ENCODE measurements at places on chromosomes 2 and 18. TPM values are rescaled to one million over a fixed set of nuclear protein-coding genes. Genes with fewer than 3 reads are reported as not detected.

Gene ZFP36L2
- total RNA-seq = 26.0 TPM

Gene EGR4
- not detected for total RNA-seq

Gene VWA3B
- not detected for total RNA-seq

Gene STAT1
- total RNA-seq = 47.9 TPM

Gene IL36RN
- total RNA-seq = not detected

- peaks cover 14% of the 10 kb centered on the region for H3K4me1 ChIP-seq
- H3K27me3 ChIP-seq = no peaks in the 10 kb centered on the region
- peak overlapping the region; percentile 86 for H3K4me3 ChIP-seq
- H3K36me3 ChIP-seq = no peaks in the 10 kb centered on the region
Measured at GRCh38 chr2:99488539-99489062, 1.2 kb downstream of the REV1 start.

DNA sequence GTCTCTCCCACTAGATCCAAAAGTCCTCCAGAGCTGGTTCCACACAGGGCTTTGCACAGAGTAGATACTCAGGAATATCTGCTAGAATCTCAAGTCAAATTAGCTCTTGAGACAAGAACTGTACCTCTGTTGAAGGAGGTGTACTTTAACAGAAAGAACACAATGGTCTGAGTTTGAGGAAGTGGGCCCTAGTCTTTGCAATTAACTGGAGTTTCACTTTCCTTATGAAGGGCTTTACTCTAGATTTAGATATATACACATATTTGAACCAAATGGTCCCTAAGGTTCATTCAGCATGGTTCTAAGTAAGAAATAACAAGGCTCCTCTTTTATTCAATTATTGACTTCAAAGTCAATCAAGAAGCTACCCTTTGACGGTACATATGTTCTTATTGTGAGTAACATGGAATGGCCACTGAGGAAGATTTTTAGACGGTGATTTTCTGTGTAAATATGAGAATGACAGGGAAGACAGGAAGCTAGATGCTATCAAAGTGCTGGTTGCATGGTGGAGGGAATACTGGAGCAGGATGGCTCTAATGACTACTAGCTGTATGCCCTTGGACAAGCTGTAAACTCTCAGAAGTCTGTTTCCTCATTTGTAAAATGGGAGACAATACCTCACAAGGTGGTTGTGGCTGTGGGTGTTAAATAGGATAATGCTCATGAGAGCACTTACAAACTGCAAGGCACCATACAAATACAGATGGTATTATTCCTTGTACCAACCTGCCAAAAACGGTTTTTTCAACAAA is 73.5 kb upstream of the SERTAD2 start:
- no peak overlapping the region for H3K4me3 ChIP-seq
- H3K4me1 ChIP-seq = peaks cover 6% of the 10 kb centered on the region
- H3K27ac ChIP-seq = no peak overlapping the region
- no peaks in the 10 kb centered on the region for H3K36me3 ChIP-seq
- DNase-seq = no peak

DNA sequence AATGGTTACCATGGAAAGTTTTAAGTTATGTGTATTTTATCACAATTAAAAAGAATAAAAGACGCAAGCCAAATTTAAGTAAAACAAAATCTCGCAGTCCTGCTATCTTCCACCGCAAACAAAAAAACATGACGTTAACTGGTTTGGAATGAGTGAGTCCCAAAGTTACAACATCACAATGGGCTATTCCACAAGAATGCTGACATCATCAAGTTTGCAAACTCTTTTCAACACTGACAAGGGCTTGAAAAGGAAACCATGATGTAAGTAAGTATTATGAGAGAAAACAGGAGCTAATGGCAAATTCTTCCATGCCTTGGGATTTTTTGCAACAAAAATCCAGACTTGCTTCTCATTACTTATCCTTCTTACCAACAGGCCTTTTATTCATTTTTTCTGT is 31.1 kb downstream of the SIGLEC15 start:
- no peak overlapping the region for H3K27ac ChIP-seq
- no peak overlapping the region for H3K4me3 ChIP-seq
- no peak for DNase-seq
- H3K27me3 ChIP-seq = no peaks in the 10 kb centered on the region
- no peaks in the 10 kb centered on the region for H3K4me1 ChIP-seq
- H3K36me3 ChIP-seq = no peaks in the 10 kb centered on the region

GRCh38 chr18:66211749-66212148 is 392.1 kb downstream of the CDH19 start:
- no peaks in the 10 kb centered on the region for H3K27me3 ChIP-seq
- H3K27ac ChIP-seq = no peak overlapping the region
- H3K4me3 ChIP-seq = no peak overlapping the region
- no peaks in the 10 kb centered on the region for H3K36me3 ChIP-seq

DNA sequence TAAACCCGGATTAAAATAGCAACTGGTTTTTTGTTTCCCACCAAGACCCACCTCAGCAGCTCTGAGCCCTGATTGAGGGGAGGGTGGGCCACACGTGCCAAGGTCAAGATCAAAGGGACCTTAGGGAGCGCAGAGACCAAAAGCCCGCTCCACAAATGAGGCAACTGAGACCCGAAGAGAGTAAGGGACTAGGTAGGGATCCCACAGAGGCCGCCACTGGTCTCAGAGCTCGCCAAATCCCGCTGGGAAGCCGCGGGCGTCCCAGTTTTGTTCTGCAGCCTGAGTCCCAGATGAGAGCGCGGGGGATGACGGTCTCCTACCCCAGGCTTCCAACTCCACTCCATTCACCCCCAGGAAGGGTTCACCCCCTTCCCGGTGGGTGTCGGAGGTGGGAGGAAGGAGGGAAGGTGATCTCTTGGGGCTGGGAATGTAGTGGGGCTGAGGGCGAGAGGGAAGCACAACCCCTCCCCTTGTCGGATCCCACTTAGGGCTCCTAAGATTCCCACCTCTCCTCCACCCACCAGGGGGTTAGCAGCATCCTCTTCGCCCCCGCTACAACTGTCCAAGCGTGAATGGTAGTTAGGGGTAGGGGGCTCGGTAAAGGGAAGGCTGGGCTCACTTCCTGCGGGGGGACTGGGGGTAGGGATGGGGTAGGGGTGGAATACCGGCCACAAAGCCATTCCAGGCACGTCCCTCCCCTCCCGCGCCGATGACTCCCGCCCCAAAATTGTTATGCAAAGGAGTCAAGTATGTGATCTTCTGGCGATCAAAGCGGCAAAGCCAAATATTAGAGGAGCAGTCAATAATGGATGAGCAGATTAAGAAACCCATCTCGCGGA is 7.3 kb upstream of the EN1 start:
- H3K27me3 ChIP-seq = peaks cover 28% of the 10 kb centered on the region
- peak overlapping the region; percentile 72 for H3K4me3 ChIP-seq
- H3K36me3 ChIP-seq = no peaks in the 10 kb centered on the region

GRCh38 chr2:46094689-46095088 is 202.5 kb upstream of the EPAS1 start:
- peaks cover 24% of the 10 kb centered on the region for H3K4me1 ChIP-seq
- no peak overlapping the region for H3K27ac ChIP-seq
- no peaks in the 10 kb centered on the region for H3K27me3 ChIP-seq

- H3K36me3 ChIP-seq = no peaks in the 10 kb centered on the region
- H3K27me3 ChIP-seq = no peaks in the 10 kb centered on the region
- no peak for DNase-seq
- H3K4me3 ChIP-seq = no peak overlapping the region
- no peaks in the 10 kb centered on the region for H3K4me1 ChIP-seq
Measured at GRCh38 chr18:32287249-32287648, 97.4 kb downstream of the MEP1B start.

GRCh38 chr2:165408186-165408585 is 61.3 kb upstream of the CSRNP3 start:
- peak; percentile 83 for DNase-seq
- H3K4me1 ChIP-seq = peaks cover 41% of the 10 kb centered on the region
- H3K27me3 ChIP-seq = no peaks in the 10 kb centered on the region
- 0 out of 2 replicates have a peak overlapping the region, but pooled peaks have one; percentile 4 for H3K4me3 ChIP-seq

DNA sequence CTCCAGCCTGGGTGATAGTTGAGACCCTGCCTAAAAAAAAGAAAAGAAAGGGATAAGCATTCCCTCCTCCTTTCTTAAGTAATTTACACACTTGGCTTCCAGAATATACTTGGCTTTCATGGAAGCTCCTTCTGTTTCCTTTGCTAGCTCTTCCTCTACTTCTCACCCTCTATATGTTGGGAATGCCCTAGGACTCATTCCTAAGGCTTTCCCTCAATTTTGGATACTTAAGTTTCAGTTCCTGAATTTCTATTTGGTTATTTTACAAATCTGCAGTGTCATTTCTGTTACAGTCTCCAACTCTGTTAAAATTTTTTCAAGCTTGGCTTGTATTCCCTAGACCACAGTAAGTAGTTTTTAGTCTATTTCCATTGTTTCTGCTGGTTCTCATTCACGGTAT is 23.6 kb downstream of the SP3 start:
- no peaks in the 10 kb centered on the region for H3K27me3 ChIP-seq
- no peak for DNase-seq
- H3K36me3 ChIP-seq = no peaks in the 10 kb centered on the region
- H3K27ac ChIP-seq = no peak overlapping the region

DNA sequence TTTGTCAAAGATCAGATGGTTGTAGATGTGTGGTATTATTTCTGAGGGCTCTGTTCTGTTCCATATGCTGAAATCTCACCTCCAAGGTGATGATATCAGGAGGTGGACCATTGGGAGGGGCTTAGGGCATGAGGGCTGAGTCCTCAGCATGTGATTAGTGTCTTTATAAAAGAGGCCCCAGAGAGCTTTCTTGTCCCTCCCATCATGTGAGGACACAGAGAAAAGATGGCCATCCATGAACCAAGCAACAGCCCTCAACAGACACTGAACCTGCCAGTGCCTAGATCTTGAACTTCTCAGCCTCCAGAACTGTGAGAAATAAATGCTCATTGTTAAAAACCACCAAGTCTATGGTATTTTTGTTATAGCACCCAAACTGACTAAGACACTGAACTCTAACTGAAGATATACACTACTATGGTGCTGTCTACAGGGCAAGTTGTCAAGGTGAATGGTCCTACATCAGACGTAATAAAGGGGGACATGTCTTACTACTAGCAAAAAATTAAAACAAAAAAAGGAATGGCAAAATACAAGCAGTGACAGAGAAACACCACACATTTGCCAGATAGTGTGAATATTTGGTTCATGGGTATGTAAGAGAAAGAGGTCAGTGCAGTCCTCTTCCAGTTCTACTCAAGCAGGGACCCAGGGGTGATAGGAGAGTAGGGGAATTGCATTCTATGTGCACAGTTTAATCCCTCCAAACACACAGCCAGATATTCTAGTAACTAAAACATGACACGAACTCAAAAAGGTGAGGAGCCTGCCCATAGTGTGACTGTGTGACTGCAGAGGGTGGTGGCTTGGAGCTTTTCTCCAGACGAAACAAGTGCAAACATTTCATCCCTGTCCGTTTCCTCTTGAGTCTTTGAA is 164.4 kb upstream of the MYCN start:
- no peaks in the 10 kb centered on the region for H3K4me1 ChIP-seq
- H3K36me3 ChIP-seq = no peaks in the 10 kb centered on the region
- no peak overlapping the region for H3K4me3 ChIP-seq
- DNase-seq = no peak
- no peak overlapping the region for H3K27ac ChIP-seq

- no peak overlapping the region for H3K27ac ChIP-seq
- H3K4me1 ChIP-seq = no peaks in the 10 kb centered on the region
- DNase-seq = no peak
- no peak overlapping the region for H3K4me3 ChIP-seq
- no peaks in the 10 kb centered on the region for H3K27me3 ChIP-seq
Measured at GRCh38 chr18:22324191-22325131, 93.3 kb downstream of the CTAGE1 start.

GRCh38 chr18:74139411-74139810 is 8.2 kb downstream of the FBXO15 start:
- H3K27me3 ChIP-seq = no peaks in the 10 kb centered on the region
- no peaks in the 10 kb centered on the region for H3K36me3 ChIP-seq
- peaks cover 10% of the 10 kb centered on the region for H3K4me1 ChIP-seq
- DNase-seq = no peak
- H3K4me3 ChIP-seq = no peak overlapping the region

DNA sequence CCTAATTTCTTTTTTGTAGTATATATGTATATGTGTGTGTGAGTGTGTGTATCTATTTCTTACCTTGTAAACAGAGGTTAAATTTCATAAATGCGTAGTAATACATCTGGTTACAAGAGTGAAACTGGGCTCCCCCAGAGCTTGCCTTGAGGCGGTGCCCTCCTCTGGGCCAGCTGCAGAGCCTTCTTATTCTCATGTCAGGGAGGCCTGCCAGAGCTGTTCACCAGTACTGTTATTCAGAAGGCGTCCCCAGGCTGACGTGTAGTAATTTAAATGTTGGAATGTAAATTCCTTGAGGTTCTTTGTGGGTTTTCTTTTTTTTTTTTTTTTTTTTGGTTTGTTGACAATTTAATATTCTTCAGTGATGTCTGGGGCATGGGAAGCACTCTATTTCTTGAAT is 11.2 kb downstream of the COPS8 start:
- peaks cover 68% of the 10 kb centered on the region for H3K36me3 ChIP-seq
- H3K4me1 ChIP-seq = peaks cover 28% of the 10 kb centered on the region
- H3K4me3 ChIP-seq = 0 out of 2 replicates have a peak overlapping the region, but pooled peaks have one; percentile 16
- H3K27me3 ChIP-seq = no peaks in the 10 kb centered on the region
- no peak for DNase-seq

GRCh38 chr2:41963661-41964525 is 83.9 kb upstream of the PKDCC start:
- peaks cover 31% of the 10 kb centered on the region for H3K4me1 ChIP-seq
- H3K27ac ChIP-seq = no peak overlapping the region
- H3K4me3 ChIP-seq = no peak overlapping the region
- DNase-seq = peak; percentile 41
- H3K36me3 ChIP-seq = no peaks in the 10 kb centered on the region

DNA sequence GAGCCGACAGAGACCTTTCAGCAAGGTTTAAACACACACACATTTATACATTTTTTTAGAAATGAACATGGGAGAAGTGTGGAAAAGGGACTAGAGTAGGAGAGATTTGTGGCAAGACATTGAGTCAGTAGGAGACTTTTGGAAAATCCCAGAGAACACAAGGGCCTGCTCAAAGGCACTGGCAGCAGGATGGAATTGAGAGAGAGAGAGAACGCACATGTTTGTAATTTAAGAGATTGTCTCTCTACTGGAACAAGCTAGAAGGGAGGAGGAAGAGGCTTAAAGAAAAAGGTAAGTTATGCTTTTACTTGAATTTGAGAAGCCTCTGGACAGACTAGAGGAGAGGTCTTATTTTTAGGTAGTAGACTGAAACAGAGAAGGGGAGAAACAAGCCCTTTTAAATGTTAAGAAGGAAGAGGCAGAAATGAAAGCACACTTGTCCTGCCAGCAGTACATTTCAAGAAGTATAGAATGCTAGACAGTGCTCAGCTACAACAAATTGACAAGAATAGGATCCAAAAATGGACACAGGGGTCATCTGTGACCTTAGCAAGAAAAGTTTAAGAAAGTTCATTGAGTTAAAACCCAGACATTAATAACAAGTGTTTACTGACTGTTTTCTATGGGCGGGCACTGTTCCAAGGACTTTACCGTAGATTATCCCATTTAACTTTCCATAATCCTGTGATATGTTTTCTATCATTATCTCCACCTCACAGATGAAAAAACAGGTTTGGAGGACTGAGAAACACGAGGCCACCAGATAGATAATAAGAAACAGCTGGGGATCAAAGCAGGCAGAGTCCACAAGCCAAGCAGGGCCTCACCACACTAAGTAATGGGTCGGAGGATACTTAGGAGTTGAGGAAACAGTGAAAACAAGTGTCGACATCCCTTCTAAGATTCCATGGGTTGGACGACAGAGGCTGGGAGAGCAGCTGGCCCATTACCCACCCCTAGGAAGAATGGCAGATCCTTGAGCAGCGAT is 306.5 kb upstream of the NRP2 start:
- no peaks in the 10 kb centered on the region for H3K4me1 ChIP-seq
- DNase-seq = no peak
- no peaks in the 10 kb centered on the region for H3K27me3 ChIP-seq
- H3K36me3 ChIP-seq = no peaks in the 10 kb centered on the region
- no peak overlapping the region for H3K4me3 ChIP-seq
- H3K27ac ChIP-seq = no peak overlapping the region

- H3K36me3 ChIP-seq = no peaks in the 10 kb centered on the region
- no peak for DNase-seq
- no peak overlapping the region for H3K4me3 ChIP-seq
- no peaks in the 10 kb centered on the region for H3K4me1 ChIP-seq
- H3K27me3 ChIP-seq = no peaks in the 10 kb centered on the region
Measured at GRCh38 chr2:179554639-179555386, 290.2 kb upstream of the SESTD1 start.
